ENCODE measurements at places on chromosomes 11 and 22. TPM values are rescaled to one million over a fixed set of nuclear protein-coding genes. Genes with fewer than 3 reads are reported as not detected.

OR8G5 gene
- not detected for total RNA-seq

PHF5A gene
- 37.0 TPM for total RNA-seq

OR52N4 gene
- 0.55 TPM for total RNA-seq

ASPHD2 gene
- 0.40 TPM for total RNA-seq

CARS1 gene
- total RNA-seq, result 19.6 TPM

FADS1 gene
- 25.8 TPM for total RNA-seq

CREB3L1 gene
- total RNA-seq, result 5.2 TPM

OR52B6 gene
- not detected for total RNA-seq
